ENCODE measurements at places on chromosomes 7 and 10.

DNA sequence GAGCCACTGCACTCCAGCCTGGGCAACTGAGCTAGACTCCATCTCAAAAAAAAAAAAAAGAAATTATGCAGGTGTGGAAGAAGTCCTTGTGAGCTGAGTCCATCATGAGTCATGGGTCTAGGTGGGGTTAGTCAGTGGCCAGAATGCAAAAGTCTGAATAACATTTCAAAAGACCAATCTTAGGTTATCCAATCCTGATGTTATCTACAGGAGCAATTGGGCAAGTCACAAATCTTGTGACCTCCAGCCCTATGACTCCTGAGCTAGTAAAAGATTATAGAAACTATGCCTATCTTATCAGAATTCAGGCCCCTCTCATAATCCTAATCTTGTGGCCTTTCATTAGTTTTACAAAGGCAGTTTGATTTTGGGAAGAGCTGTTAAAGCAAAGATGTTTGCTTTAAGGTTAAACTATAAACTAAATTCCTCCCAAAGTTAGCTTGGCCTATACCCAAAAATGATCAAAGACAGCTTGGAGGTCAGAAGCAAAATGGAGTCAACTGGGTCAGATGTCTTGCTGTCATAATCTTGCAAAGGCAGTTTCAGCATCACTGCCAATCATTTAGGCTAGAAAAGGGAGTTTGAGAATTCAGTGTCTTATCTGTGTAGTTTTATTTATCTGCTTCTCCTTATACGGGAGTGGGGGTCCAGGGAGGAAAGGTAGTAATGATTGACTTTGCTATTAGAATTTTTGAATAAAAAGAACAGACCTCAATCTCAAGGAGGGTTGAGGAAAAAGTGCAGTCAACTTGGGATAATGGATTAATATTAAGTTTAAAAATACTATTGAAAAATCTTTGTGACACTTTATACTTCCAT, 71.2 kb upstream of the TRIM24 start:
- DNase-seq, result no peak

- no peak for DNase-seq
Observed at GRCh38 chr10:116170815-116171250, 102.2 kb downstream of the GFRA1 start.

- DNase-seq, result no peak
Observed at GRCh38 chr10:122981066-122981464, 864 bp downstream of the PSTK start.

- no peak for DNase-seq
Observed at GRCh38 chr10:17836942-17837341, 27.8 kb downstream of the MRC1 start.

DNA sequence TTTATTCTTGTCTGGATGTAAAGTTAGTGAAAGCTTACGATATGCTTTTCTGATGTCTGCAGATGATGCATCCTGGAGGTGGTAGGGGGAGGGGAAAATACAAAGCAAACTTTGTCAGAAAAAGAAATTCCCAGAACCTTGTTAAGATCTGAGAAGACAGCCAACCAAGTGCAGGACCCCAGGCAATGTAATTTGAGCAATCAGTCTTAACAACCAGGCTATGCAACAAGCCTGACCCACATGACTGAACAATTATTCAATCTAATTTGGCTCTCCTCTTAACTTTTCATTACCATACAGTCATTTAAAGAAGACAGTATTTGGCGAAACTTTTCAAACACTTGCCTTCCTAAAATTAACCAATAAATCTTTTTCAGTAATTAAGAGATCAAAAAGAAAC, 74.5 kb downstream of the DNAJC1 start:
- DNase-seq, result no peak
